ENCODE measurements at places on chromosomes 3 and 15.

DNA sequence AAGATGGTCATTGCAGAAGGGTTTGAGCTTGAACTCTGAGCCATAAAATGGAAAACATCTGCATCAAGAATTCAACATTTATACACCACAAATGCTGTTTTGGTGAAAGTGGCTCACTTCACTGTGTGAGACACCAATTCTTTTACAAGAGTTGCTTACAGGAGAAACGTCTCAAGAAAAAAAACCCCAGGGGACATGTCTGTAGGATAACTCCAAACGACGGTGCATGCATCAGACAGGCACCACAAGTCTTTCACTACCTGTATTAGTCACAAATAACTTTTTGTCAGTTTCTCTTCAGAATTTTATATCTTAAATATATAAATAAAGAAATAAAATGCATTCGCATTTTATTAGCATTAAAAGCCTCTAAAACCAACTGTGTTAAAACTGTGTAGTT, 164.3 kb downstream of the EFHB start:
- no peak for DNase-seq

DNA sequence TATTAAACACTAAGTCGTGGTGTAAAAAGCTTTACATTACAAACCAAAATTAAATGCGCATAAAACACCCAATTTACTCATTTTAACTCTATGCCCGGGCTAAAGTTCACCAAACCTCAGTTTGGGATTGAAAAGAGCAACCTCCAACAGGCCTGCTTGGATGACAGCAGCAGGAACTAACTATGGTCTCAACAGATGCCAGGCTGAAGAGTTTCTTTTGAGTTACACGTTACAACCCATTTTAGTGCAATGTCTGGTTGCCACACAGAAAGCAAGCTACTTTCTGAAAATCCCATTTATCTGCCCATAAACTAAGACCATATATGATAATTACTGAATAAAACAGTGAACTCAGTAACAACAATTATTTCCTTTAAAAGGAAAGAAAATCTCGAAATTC, 2.2 kb downstream of the SATB1 start:
- no peak for DNase-seq

- no peak for DNase-seq
Measured at GRCh38 chr3:151911462-151911861, 38.0 kb downstream of the SUCNR1 start.

GRCh38 chr3:94875149-94875548, 812.3 kb downstream of the NSUN3 start:
- no peak for DNase-seq

DNA sequence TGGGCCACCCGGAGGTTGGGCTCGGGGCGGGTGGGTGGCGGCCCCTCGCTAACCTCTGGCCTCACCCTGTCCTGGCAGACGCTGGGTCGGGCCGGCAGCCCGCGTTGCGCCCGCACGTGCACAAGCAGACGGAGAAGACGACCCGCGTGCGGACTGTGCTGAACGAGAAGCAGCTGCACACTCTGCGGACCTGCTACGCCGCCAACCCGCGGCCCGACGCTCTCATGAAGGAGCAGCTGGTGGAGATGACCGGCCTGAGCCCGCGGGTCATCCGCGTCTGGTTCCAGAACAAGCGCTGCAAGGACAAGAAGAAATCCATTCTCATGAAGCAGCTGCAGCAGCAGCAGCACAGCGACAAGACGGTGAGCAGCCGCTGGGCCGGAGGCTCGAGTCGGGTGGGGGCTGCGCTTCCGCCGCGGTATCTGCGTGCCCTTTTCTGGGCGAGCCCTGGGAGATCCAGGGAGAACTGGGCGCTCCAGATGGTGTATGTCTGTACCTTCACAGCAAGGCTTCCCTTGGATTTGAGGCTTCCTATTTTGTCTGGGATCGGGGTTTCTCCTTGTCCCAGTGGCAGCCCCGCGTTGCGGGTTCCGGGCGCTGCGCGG, 3.7 kb downstream of the ISL2 start:
- DNase-seq, result peak; percentile 35

GRCh38 chr3:8817486-8817885, 48.1 kb upstream of the OXTR start:
- DNase-seq, result no peak

DNA sequence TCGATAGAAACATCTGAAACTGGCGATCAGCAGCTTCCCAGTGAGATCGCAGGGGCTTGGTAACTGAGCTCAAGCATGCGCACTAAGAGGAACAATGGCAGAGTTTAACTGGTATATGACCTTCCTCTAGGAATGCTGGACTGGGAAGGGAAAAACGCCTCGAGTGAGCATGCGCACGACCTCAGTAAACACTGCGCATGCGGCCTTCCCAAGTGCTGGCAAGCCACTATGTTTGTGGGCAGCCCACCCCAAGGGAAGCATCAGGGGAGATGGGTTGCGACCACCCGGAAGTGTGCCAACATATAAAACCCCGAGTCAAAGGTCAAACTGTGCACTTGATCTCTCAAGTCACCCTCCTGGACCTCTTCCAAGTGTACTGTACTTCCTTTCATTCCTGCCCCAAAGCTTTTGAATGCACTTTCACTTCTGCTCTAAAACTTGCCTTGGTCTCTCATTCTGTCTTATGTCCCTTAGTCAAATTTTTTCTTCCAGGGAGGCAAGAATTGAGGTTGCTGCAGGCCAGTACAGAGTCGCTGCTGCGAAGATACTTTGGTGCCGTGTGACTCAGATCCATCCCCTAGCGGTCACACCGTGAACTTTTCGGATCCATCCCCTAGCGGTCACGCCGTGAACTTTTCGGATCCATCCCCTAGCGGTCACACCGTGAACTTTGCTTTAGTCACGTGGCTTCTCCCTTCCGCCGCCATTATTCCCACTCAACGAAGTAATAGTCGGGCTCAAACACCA, 243.3 kb downstream of the FAM43A start:
- no peak for DNase-seq

DNA sequence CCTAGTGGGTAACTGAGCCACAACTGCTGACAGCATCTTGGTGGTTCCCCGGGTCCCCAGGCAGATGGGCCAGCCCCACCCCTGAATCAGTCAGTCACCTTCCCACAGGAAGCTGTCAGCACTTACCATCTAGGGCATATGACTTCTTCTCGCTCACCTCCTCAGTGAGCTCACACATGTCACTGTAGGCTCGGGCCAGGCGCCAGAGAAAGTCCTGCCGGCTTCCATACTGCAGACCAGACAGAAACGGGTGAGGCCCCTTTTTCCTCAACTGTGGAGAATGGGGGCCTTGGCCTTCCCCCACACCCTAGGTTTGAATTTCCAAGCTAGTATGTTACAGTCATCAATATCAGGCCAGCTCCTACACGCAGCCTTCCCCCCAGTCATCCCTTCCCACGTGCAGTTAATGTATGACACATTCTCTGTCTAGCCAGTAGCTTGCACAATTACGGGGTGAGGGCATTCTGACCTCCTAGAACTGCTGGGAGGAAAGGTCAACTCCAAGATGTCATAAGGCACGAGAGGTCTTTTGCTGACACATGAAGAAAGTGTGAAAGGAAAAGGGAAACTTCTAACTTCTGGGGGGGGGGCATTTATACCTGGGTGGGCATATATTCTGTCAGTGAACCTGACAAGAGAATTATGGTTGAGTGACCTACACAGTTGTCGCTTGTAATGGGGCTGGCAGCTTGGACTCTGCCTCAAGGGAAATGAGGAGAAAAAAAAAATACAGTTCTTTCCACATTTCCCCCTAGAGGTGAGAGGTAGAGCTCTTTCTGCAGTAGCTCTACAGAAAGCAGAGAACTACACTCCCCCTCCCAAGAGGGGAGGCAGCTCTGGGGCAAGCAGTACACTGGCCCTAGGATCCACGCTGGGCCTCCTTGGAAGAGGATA, 10.9 kb downstream of the RMDN3 start:
- peak; percentile 84 for DNase-seq

DNA sequence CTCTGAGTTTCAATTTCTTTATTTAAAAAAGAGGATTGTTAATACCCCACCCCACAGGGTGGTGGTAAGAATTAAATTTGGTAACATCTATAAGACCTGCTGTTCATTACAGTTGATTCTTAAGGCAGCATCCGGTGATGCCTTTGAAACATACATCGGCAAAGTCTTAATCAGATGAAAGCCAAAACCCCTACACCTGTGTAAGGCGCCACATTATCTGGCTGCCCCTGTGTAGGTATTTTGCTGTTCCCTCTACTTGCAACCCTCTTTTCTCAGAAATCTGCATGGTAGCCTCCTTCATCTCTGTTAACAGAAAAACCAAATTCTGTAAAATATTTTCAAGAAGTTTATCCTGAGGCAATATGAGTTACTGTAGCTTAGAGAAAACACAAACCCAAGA, 90.0 kb downstream of the ST6GAL1 start:
- no peak for DNase-seq

- DNase-seq, result no peak
Measured at GRCh38 chr3:139746481-139746880, 68.7 kb upstream of the NMNAT3 start.

DNA sequence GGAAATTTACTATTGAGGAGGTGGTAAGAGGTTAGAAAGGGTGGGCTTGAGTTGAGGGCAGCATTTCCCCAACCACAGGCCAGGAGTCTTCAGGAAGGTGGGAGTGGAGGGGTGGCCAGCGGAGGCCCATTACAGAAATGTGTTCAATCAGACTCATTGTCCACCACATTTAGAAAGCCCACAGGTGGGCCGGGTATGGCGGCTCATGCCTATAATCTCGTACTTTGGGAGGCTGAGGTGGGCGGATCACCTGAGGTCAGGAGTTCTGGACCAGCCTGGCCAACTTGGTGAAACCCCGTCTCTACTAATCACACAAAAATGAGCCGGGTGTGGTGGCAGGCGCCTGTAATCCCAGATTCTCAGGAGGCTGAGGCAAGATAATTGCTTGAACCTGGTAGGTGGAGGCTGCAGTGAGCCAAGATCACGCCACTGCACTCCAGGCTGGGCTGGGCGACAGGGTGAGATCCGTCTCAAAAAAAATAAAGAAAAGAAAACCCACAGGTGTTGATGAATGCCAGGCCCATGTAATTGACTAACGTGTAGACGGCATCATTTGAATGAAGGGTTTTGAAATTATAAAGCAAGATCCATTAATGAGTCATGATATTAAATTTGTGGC, 12.2 kb upstream of the SYNM start:
- no peak for DNase-seq

DNA sequence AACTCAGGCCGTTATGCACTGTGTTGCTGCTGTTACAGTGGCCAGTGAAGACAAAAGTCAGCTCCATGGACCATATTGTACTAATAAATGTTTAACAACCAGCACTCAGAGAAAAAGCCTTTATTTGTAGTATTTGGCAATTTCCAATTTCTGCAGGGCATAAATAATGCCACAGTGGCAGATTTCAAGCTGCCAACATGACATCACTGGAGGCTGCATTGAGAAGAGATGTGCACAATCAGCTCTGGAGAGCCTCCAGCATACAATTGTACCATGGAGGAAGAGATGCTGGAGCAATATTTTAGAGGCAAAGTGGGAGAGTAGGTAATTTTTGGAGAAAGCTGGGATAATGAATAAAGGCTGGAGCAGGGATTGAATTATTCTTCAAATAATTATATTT, 9.7 kb upstream of the ALCAM start:
- no peak for DNase-seq

- DNase-seq, result peak; percentile 39
Measured at GRCh38 chr3:196287090-196287439, 461 bp downstream of the PCYT1A start.

DNA sequence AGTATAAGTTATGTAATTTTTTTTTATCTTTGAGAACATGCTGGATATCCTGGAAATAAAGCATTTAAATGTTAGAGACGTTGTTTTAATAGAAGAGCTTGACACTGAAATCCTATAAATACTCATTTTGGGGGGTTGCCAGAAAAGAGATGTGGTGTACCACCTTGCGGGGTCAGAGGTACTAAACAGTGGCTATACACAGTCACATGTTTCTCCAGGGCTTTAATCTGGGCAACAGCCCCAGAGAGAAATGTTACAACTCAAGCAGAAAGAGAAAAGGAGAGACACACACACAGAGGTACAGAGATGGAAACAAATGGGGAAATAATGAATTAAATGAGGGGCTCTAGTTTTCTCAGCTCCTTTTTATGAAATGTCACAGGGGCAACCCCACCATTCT, 113.8 kb downstream of the SENP2 start:
- no peak for DNase-seq

- DNase-seq, result no peak
Measured at GRCh38 chr3:139728414-139728813, 50.6 kb upstream of the NMNAT3 start.

GRCh38 chr3:25679642-25680302, 15.1 kb upstream of the TOP2B start:
- DNase-seq, result no peak

DNA sequence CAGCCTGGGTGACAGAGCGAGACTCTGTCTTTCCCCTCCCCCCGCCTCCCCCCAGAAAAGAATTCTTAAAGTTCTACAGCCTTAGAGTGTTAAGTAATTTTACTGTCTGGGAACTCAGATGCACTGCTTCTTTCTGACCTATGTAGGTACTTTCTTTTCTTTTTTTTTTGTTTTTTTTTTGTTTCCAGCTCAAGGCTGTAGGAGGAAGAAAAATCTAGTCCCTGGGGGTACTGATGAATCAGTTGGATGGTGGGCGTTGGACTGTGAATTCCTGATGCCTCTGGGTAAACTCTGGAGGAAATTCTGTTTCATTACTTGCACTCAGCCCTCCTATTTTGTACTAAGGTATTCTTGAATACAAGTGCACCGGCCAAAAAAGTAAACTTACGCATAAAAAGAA, 10.8 kb downstream of the GHRL start:
- DNase-seq, result peak; percentile 59

DNA sequence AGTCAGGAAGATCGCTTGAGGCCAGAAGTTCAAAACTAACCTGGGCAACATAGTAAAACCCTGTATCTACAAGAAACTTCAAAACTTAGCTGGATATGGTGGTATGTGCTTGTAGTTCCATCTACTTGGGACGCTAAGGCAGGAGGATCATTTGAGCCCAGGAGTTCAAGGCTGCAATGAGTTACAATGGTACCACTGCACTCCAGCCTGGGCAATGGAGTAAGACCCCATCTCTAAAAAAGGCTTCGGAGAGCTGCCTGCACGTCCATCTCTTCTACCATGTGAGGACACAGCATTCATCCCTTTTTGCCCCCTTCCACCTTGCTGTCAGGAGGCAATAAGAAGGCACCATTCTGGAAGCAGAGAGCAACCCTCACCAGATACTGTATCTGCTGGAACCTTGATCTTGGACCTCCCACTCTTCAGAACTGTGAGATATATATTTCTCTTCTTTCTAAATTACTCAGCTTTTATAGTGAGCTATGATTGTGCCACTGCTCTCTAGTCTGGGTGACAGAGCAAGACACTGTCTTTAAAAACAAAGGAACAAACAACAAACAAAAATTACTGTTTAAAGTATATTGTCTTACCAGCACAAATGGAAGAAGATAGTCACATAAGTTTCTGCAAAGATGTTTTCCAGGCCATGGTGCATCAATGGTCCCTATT, 4.2 kb upstream of the BTLA start:
- no peak for DNase-seq

DNA sequence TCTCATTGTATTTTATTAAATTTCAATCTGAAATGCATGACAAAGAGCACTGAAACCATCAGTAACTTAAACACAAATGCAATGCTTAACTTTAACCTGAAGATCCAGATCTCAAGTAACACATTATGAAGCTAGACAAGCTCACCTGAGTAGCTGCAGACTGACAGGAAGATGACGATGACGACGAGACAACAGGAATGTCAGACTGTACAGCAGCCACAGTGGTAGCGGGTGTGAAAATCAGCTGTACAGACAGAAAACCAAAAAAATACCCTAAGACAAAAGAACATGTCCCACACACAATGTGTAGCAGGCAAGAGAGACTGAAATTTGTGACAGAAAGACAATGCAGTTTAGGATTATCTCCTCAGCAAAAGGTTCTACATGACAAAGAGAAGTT, 36.3 kb downstream of the PHC3 start:
- DNase-seq, result no peak
